T-cell (primary cell): ENCODE measurements at places on chromosomes 7 and 10.
A peak's percentile ranks its signal among the peaks of the same experiment; 100 is the strongest.

DNA sequence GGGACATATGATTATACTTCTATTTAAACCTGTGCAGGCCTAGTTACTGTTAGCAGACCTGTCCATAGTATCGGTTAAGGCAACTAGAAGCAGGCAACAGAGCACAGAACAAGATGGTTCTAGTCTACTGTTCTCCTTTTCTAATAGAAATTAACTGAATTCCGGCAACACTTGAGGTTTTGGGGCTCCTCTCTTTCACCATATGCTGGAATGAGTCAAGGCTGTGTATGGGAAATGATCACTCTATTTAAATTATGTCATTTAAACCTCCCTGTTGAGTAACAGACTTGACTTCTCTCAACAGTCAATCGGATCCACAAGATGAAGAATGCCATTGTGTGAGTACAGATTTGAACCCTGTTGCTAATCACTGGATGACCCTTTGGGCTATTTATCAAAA lies 6.2 kb upstream of the OTUD1 start:
- no peak for DNase-seq

DNA sequence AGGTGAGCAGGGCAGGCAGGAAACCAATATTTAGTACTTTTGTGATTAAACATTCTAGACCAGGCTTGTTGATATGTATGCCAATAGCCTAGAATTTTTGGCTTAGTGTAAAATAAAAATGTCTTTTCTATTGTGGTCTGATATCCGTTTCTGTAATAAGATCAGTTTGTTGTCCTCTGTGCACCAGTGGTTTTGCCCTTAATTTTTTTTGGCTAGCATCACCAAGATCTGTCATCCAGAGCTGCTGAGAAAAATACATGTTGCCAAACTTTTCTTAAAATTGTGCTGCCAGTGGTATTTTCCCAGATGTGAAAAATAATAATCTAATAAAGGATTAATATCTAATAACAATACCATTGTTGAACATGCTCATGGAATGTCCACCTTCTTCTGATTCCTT lies 115.6 kb downstream of the TWIST1 start:
- no peak for DNase-seq

- no peak for DNase-seq
Measured at GRCh38 chr10:101270763-101271162, 41.5 kb upstream of the LBX1 start.

- DNase-seq = no peak
Measured at GRCh38 chr7:105600720-105601550, 19.6 kb upstream of the EFCAB10 start.

DNA sequence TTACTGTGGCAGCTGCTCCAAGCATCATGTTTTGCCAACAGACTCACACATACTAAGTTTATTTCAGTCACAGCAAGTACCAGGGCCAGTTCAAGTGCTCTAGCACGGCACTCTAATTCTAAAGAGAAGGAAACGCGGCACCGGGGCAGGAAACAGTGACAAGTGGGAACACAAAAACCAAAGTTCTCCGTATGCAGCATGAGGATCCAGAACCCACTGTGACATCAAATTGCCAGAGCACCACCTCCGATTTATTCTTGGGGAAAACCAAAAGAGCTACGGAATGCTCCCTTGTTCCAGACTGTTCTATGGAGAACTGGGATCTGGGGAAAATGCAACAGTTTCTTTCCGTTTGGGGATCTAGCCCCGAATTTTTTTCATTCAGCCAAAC lies 448 bp upstream of the PTER start:
- peak; percentile 2 for DNase-seq

- no peak for DNase-seq
Measured at GRCh38 chr7:8387551-8388256, 45.7 kb upstream of the NXPH1 start.

DNA sequence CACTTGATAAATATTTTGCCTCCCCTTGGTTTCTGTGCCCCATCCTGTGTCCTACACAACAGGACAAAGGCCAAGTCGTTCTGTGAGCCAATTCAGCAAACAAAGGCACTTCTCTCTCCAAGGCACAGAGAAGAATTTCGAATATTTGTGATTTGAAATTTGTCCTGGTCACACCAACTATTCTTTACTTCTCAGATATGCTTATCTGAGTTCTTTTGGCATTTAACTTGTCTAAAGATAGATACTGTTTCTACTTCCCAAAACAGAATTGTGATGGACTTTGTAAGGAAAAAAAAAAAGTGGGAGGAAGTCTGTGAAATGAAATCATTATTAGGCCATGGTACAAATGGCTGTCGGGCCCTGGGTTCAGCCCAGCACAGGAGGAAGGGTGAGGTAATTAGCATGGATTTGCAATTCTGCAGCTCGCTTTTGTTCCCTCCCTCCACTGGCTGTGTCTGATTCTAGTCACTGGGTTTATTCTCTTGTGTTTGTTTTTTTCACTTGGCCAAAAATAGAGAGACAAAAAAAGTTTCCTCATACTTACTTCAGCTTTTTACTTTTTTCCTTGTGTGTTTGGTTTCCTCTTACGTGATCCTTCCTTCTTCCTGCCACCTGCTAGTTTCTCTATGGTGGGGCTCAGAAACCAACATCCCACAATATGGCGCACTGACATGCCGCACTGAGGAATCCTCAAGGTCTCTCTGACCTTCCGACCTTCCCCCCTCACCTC lies 108.2 kb upstream of the MKLN1 start:
- DNase-seq = no peak

DNA sequence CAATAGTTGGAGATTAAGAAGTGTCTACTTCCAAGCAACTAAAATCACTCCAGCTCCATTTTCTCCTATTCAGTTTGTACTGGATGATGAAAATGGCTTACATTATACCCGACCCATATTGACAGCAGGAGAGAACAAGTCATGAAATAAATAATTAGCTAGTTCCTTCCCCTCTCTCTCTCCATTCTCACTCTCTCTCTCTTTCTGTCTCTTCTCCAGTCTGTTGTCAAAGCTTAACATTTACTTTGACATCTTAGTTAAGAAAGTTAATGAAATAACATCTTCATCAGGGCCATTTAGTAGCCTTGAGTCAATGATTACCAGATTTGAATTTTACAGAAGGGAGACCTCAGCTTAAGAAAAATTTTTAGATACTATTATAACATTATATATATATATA lies 138.5 kb downstream of the ARID5B start:
- no peak for DNase-seq

DNA sequence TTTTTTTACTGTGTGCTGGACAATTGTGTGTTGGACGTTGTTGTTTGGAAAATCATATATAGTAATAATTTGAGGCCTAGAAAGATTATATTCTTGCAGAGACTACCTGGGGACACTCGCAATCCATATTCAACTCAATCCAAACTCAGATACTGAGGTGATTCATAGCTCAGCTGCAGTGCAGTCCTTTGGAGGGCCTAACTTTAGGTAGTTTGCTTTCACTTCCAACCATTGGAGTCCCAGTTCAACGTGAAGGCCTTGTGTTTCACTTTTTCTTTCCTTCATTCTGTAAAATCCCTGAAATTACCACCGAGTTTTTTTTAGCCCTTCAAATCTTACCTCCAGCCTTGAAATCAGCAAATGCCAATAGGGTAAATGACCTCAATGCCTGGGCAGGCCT lies 32.3 kb downstream of the ATRNL1 start:
- DNase-seq = no peak

- no peak for DNase-seq
Measured at GRCh38 chr7:129431911-129432643, 2.2 kb upstream of the STRIP2 start.

- no peak for DNase-seq
Measured at GRCh38 chr7:69959789-69960499, 361.7 kb downstream of the AUTS2 start.

DNA sequence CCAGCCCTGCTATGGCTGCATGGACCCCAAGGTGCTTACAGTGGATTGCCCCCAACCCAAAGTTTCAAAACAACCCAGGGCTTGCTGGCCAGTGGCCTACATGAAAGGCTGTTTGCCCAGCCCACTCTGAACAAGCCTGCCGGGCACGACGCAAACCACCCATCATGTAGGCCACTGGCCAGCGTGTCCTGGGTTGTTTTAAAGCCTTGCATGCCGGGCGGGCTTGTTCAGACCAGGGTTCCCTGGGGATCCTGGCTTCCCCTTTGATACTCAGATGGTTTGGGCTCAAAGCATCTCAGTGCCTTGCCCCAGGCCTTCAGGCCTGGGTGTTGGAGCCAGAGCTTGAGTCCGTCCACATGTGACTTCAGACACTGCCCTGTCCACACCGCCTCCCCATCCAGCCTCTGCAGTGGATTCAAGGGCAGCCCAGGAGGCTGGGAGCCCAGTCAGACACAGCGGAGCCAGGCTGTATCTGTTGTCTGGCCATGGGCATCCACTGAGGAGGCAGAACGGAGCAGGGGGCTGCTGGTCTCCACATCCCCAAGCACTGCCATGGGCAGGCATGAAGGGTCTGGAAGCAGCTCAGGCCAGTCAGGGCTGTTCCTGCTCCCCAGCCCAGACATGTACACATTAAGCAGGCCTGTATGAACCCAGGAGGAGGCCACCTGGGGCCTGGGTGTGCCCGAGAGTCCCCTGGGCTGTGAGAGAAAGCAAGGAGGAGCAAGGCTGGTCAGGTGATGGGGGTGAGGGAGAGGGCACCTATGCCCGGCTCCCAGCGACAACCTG lies 4.0 kb upstream of the ADIRF start:
- no peak for DNase-seq

GRCh38 chr10:1347962-1348772 lies 292.0 kb downstream of the WDR37 start:
- no peak for DNase-seq

- peak; percentile 66 for DNase-seq
Measured at GRCh38 chr10:80535671-80536360, 1.9 kb upstream of the SH2D4B start.

DNA sequence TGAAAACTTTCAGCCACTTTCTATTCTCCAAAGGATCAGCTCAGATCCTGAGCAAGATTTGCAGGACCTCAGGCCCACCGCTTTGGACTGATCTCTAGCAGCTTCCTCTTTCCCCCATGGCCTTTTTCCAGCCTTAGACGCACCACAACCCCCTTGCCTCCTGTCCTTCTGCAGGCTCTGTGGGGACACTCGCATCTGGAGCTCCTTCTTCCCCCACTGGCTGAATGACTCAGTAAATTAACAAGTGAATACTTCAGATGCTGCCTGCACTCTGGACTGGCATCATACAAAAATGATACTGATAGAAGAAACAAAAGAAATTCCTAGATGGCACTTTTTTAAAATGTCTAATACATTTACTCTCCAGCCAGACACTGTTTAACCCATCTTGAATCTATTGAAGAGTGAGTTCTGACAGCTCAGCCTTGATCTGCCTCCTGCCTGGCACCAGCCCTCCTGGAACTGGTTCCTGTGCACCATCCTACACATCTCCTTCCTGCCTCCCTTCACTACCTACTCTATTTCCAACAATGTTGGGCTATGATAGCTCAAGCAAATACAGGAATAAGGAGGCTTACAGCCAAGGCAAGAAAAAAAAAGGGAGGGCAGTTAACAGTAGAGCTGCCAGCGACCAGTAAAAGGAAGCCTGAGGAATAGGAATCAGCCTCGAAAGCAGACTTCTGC lies 3.3 kb downstream of the FRMPD2 start:
- DNase-seq = no peak

DNA sequence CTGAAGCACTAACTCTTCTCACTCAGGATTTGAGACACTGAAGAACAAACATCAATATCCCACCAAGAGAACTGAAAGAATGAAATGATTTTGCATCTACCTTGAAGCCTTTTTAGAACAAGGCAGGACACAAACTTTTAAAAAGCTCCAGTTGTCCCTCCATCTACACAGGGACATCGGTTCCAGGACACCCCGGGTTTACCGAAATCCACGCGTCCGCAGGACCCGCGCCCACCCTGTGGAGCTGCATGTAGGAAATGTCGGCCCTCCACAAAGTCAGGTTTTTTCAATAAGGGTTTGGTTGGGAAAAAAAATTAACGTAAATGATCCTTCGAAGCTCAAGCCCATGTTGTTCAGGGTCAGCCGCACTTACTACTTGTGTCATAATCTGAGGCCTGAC lies 94.0 kb downstream of the DIP2C start:
- DNase-seq = no peak

GRCh38 chr10:91313796-91314485 lies 93.5 kb downstream of the PCGF5 start:
- no peak for DNase-seq

- no peak for DNase-seq
Measured at GRCh38 chr7:31336202-31337001, 4.1 kb downstream of the NEUROD6 start.

DNA sequence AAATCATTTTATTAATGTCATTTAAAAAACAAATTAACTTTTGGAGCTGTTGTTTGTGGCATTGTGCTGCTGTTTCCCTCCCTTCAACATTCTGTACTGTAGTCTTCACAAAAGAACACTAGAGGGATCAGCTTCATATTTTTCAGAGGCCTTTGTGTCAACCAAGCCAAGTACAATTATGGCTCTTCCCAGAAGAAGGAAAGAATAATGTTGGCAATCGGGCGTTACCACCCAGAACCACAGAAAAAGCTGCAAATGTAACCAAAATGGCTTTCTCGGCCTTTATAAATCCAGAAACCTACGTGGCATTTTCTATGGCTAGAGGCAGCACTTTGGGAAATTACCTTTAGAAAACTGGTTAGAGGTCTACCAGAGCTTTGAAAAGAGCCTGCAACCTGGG lies 98.8 kb upstream of the COL1A2 start:
- DNase-seq = no peak

DNA sequence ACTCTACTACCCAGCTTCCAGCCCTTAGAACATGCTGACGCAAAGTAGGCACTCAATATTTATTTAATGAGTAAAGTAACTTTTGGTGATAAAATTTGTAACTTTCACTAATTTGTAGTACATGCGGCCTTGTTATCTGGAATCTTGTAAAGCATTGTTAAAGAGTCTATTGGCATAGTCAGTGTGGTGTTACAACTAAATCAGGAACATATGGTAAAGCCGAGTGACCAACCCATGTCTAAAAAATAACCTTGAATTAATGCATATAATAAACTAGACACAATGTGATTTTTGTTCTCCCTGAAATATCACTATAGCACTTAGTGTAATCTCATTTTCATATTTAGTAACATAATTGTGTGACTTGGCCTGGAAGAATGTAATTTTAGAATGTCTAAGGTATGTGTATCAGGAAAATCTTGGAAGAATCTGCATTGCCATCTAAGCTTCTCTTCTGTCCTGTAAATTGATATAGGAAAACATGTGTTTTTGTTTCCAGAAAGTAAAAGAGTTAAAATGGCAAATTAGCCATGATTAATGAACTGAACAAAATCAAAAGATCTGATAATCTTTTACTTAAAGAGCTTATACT lies 256.7 kb upstream of the GNAI1 start:
- DNase-seq = no peak
